ENCODE measurements at places on chromosomes 12 and 14.

- no peak for DNase-seq
These were observed 213.3 kb downstream of the BMP4 start for GRCh38 chr14:53743371-53743770.

DNA sequence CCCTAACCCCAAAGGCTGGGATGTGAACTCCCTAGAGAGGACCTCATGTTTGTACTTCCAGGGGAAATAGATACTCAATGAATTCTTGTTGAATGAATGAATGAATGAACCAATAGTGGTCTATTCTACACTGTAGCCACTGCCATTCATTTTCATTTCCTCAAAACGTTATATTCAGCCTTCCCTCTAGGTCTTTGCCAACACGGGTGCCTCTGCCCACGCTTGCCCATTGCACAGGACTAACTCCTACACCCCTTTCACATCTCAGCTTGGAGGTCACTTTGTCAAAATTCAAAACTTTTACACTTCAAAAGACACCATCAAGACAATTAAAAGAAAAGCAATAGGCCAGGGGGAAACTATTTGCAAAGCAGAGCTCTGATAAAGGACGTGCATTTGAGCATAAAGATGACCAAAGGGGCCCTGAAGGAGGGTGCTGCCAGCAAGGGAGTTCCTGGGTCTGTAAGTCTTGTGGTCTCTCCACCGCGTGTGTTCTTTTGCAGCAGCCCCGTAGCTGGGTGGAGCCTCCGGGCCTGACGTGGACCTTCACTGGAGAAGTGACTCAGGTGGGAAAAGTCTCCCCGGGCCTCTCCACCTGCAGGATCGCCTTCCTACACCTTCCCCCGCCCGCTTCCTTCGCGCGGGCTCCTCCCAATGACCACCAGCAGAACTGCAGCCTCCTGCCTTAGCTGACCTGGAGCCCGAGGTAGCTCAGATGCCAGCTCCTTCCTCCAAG lies 31.5 kb downstream of the TMEM63C start:
- DNase-seq: no peak

DNA sequence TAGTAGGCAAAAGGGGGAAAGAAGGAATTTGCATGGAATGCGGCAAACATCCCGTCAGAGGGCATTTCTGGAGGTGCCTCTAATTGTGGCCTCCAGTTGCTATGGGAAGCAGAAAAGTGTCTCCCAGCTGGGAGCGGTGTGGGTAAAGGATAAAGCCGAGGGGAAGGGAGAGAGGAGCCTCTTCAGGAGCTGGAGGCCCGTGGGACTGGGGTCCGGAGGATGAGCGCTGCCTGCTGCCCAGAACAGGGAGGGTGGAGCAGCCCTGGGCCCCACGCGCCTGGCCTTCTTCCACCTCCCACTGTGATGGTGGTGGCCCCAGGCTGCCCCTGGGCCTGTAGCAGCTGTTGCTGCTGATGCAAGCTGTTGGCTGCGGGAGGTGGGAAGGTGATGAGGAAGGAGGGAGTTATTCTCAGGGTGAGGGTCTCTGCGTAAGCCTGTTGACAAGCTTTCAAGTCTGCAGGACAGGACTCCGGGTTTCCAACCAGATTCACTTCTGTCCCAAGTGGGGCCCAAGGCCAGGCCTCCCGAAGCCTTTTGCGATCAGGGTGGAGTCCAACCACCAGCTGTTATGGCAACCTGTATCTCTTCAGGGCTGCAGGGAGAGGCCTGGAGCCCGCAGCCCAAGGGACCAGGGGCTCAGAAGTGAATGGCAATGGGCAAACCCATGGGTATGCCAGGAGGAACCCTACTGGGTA lies 19.1 kb upstream of the PGF start:
- DNase-seq: no peak

DNA sequence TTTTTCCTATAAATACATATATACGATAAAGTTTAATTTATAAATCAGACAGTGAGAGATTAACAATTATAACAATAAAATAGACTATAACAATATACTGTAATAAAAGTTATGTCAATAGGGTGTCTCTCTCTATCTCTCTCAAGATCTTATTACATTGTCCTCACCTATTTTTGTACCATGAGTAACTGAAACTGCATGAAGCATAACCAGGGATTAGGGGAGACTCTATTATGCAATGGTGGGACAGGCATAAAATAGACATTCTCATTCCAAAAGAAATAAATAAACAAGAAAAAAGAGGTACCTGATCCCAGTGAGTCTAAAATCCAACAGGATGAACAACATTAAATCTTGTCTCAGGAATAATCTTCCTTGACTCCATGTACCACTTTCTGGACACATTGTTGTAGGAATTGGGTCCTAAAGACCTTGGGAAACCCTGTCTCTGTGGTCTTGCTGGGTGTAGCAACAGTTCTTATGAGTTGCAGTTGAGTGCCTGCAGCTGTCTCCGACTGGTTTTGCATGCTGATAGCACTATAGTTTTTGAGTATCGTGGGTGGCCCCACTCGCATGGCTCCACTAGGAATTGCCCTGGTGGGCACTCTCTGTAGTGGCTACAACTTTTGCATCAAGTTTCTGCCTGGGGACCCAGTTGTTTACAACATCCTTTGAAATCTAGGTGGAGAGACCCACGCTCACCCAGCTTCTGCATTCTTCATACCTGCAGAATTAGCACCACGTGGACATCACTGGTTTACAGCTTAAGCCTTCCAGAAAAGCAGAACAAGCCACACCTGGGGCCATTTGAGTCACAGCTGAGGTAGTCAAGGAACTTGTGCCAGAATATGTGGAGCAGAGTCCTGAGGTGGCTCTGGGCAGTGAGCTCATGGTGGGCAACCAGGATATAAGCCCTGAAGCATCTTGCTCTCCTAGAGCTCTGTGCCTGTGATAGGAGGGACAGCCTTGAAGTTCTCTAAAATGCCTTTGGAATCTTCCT lies 204.7 kb downstream of the KITLG start:
- DNase-seq: no peak

DNA sequence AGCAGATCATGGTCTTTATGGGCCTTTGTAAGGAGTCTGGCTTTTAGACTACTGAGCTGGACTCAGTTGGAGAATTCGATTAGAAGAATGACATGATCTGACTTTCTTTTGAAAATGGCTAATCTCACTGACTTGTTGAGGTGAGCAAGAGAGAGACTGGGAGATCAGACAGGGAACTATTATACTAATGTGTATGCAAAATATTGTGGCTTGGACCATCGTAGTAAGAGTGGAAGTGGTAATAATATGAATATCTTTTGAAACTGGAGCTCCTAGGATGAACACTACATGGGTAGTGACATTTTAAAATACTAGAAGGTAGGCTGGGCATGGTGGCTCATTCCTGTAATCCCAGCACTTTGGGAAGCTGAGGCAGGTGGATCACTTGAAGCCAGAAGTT lies 56.2 kb upstream of the CCT2 start:
- DNase-seq: no peak

DNA sequence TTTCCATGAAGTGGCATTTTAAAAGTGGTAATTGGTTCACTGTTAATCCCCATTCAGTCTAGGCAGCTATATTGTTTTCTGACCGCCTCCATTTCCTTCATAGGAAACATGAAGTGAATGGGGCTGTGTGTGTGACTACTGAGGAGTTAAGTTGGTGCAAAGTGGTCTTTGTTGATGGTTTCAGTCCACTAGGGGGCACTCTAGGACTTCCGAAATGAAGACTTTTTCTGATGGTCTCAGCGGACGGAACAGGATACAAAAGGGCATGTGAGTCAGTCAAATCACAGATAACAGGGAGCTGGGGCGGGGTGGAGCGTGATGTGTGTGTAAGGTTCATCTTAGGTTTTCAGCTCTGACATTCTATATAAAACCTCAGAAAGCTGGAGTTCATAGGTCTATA lies 240.1 kb upstream of the OR4E1 start:
- DNase-seq: peak; percentile 41

DNA sequence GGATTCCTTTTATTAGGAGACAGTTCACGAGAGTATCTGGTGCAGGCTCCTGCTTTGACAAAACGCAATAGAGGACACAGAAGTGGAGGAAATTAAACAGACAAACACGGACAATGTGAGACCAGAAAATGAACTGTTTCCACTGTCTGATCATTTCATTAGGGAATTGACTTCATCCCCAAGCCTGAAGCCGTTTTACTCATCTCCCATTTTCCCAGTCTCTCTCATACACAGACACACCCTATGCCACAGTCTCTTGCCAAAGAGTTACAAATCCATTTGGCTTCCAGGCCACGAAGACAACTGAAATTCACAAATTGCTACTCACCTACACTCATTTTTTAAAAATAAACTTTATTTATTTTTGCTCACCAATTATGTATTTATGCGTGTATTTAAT lies 1087.8 kb upstream of the TMEM132C start:
- DNase-seq: peak; percentile 13

DNA sequence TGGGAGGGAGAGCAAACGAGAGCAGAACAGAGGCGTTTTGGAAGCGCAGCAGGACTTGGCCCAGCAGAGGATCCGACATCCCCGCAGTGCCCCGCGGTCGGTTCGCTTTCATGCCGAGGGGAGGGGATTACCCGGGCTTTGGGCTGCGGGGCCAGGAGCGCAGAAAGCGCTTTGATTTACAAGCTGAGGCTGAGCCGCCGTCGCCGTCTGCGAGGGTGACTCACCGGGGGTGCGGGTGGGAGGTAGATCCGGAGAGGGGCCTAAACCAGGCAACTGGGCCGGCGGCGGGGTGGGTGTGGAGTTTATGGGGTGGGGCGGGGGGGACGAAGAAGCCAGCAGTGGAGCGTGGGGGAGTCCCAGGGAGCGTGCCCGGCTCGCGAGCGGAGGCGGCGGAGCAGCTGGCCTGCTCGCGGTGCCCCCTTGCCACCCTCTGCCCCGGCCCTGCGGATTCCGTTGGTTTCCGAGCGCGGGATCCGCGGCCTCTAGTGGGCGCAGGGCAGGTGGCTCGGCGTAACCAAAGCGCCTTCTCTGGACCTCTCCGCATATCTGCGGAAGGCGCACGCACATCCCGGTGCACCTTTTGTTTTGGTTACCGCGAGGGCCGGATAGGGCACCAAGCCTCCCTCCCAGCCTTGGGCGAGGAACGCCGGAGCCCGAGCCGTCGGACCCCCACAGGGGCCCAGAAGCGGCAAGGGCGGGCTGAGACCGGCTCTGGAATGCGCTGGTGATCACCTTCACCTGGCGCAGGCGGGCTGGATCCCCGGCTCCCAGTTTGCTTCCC lies 2.6 kb downstream of the SIX4 start:
- no peak for DNase-seq

DNA sequence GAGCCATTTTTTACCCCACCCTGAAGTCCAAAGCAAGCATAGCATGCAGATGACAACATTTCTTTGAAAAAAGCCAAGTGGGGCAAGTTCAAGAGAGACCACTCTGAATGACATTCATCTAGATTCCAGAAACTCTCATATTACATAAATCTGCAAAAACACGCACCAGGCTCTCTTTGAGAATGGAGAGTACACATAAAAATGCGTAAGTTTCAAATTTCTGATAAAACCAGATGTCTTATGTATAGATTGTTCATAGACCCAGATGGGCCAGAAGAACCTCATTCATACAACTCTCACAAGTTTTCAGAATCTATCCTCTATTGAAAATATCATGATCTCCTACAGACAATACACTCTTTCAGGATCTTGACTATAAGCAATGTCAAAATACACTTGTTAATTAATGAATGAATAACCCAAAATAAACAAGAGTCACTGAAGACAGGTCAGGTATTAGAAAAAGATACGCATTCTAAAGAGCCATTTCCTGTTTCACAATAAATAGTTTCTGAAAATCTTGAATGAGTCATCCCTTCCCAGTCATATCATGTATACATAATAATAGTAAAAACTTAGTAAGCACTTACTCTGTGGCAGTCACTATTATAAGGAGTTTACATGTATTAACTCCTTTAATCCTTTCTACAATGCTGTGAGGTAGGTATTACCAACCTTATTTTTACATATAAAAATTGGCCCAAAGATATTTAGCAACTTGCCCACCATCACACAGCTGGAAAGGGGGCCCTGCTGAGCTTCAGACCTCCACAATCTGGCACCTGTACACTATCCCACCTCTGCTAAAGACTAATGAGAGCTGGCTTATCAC lies 72.0 kb downstream of the PPP2R5E start:
- DNase-seq: peak; percentile 35

GRCh38 chr12:120223458-120224303 lies 22.8 kb upstream of the RPLP0 start:
- DNase-seq: no peak

DNA sequence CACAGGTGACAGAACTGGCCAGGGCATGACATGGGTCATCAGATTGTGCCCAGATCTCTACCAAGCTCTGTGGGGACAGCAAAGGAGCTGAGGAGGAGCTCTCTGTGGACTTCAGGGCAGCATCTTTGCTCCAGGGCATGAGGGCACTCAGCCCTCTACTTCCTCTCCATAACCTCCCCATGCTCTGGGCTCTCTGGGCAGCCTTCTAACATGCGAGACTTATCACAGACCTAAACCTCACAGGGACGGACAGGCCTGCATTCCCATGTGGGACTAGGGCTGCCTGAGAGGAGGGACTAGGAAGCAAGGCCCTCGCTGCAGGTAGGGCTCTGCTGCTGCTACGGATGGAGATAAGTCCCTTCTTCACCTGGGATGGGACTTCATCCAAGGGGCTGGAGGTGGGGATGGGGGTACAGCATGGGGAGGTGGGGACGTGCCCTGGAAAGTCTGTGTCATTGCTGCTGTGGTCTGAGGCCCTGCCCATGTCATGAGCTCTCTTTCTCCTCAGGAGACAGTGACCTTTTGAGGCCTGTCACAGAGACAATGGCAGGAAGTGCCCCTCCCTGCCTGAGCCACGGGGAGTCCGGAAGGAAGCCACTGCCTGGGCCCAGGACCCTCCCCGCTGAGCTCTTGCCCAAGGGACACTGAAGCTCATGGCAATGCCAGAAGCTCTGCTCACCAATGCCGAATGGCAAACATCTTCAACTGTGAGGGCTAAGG lies 44.1 kb downstream of the PITPNM2 start:
- DNase-seq: no peak

DNA sequence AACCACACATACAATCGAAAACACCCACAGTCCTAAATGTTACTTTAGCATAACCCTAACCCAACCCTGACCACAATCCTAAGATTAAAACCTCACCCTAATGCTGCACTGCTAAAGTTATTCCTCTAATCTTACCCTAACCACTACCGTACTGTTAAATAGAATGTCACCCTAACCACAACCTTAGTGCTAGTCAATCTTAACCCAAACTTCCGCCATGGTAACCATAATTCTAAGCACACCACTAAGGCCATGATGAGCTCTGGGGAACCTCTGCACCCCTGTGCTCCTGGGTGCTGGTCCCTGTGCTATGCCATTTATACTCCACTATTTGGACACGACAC lies 38.0 kb downstream of the LTBP2 start:
- no peak for DNase-seq

DNA sequence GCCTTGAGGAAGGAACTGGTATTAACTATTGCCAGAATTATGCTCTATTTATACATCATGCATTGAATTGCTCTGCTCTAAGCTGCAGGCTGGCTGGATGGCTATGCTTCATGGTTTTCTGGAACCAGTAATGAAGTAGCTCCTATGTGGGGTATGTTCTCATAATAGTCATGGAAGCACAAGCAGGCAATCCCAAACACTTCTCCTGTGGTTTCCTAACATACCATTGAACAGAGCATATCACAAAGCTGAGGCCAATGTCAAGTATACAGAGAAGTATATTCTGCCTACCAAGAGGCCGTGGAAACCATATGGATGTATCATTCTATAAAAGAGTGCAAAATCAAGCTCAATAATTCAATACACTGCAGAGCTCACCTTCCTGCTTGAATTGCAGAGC lies 1752.4 kb upstream of the FLRT2 start:
- DNase-seq: no peak

Measured in fibroblast of the conjunctiva (primary cell).